Thymus (tissue), 14 donors: ENCODE measurements at places on chromosomes 12 and 14. TPM values are rescaled to one million over a fixed set of nuclear protein-coding genes. Genes with fewer than 3 reads are reported as not detected.

- DNase-seq = no peak
These were observed 40.2 kb downstream of the RIC8B start for GRCh38 chr12:106814714-106815113.

GRCh38 chr12:125267114-125267513, 201.9 kb downstream of the AACS start:
- DNase-seq = no peak

DNA sequence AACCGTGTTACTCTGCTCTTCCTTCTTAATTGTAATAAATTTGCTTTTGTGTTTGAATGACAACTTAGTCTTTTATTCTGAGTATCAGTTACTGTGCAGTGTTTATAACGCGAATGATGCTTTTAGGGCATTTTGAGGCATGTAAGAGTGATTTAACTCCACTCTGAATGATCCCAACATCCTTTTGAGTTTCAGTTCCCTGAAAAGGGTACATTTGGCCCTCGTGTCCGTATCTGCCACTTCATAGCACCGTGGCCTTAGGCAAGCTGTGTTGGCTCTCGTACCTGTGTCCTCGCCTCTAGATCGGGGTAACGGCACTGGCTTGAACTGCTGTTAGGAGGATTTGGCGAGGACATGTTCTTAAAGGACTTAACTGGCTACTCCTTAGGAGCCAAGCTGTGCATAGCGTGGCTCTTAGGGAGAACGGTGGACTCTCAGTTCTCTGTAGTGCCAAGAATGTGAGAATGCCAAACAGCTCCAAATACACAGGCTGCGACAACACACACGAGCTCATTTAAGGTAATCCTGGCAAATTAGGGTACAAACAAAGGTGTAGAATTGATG, 92.0 kb downstream of the PPP2R5C start:
- no peak for DNase-seq

DNA sequence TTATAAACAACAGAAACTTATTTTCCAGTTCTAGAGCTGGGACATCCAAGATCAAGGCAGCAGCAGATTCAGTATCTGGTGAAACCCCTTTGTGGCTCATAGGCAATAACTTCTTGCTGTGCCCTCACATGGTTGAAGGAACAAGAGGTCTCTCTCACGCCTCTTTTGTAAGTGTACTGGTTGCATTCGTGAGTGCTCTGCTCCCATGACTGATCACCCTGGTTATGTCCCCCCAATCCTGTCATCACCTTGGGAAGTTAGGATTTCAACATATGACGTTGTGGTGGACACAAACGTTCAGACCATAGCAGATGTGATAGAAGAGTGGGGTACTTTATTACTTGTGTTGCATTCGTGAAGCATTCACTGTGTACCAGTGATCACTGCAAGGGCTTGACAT, 184.0 kb downstream of the SRGAP1 start:
- DNase-seq = no peak

DNA sequence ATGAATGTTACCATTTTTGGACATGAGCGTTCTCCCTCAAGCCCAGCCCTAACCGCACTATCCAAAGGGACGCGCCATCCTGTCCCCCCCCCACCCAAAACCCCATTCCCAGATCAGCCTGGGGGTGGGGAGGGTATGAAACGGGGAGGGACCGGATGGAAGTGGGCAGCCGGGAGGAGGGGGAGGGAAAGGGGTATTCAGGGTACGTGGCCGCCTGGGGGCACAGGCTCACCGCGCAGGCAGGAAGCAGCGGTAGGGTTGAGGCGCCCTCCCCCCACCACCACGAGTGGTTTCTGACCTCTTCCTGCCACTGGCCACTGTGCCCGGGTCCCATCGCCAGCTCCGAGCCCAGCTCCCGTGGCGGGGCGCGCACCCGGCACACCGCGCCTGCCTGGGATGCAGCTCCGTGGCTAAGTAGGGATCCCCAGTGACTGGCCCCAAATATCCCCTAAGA, 1.4 kb downstream of the ACTN1 start:
- DNase-seq = no peak

- DNase-seq = peak; percentile 43
These were observed 41.6 kb downstream of the UBE3B start for GRCh38 chr12:109518820-109519665.

DNA sequence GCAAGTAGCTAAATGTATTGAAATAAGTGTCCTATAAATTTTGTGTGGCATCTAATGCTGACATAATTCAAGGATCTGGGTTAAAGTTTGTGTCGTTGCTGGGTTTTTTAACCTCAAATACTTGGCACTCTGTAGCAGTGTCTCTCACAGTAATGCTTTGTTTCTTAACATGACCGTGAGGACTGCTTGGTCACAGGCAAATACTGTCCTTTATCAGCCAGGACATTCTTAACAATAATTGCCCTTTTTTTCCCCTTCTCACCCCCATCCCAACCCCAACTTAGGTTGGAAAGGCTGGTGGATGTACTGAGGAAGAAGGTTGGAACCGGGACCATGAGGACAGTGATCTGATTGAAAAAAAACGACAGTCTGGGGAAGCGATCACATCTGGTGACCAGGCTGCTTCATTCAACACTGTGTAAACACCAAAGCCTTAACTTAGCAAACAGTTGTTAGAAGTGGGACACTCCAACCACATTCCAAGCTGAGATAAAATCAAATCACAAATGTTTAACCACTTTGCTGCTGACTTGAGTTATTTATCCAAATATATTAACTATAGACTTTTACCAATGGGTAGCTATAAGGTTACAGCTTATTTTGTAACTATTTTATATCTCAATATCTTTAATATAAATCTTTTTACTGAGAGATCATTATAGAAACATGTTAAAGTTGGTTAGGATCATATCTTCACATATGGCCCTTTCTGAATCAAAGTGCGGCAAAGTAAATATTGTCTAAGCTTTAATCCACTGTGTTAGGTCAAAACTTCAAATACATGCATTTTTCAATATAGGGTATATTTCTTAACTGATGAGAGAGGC, 48.2 kb downstream of the FOXA1 start:
- DNase-seq = no peak

GRCh38 chr12:51820526-51821439, 27.7 kb downstream of the FIGNL2 start:
- DNase-seq = peak; percentile 93

GRCh38 chr12:57521525-57522010, 1.1 kb upstream of the MBD6 start:
- DNase-seq = peak; percentile 33

DNA sequence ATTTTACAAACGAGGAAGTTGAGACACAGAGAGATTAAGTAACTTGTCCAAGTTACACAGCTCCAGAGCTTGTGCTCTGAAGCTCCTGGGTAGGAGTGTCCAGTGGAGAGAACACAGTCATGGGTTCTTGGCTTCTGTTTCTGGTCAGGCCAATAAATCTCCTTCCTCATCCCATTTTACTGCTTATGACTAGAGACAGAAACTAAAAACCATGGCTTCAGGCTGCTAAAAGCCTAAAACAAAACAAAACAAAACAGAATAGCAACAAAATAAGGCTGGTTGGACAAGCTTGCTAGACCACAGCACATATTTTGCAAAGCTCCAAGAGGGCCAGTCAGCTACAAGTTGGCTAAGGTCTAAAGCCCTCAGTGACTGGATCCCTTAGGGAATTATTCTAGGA, 49.8 kb downstream of the PTGER2 start:
- no peak for DNase-seq

DNA sequence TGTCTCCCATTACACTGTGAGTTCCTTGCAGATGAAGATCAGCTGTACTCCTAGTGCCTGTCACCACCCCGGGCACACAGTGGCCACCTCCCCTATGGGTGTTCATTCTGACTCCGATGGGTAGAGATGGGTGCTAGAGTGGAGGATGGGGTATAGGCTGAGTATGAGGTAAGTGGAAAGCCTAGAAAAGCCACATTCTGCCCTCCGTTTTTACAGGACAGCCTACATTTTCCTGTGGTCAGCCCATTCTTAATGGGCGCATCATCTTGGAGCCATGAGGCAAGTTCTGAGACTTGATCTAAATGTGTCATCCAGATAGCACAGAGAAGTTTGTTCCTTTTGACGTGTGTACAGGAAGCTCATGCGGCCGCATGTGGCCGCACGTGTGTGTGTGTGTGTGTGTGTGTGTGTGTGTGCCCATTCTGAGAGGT, 166.7 kb upstream of the HIF1A start:
- no peak for DNase-seq

DNA sequence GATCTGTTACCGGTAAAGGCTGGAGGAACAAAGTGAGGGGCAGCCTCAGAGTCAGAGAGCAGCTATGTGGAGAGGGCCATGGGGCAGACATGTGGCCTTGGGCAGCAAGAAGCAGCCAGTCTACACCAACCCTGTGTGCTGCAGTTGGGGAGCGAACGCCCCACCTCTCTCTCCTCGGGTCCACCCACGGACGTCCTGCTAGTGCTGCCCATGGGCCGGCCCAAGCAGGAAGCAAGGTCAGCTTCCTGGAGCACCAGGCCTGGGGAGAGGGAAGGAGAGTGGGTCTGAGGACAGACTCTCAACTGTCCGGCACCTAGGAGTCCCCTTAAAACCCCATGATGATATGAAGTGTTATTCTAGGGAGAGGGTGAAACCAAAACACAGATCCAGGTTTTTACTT, 254.8 kb upstream of the FKBP4 start:
- no peak for DNase-seq

DNA sequence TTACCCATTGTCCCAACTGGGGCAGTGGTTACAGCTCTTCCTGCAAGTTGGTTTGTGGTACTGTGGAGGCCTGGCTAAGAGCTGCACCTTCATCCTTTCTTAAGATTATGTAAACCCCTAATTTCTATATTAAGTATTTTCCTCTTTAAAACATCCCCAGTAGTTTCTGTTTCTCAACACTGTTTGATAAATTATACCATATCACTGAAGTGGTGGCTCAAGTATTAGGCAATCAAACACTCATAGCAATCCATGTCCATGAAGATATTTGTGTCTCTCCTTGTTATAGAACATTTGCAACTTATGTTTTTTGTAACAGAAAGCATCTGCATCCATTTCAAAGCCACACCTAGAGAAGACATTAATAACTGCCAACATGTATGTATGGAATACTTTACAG, 31.8 kb downstream of the ATXN3 start:
- no peak for DNase-seq

DNA sequence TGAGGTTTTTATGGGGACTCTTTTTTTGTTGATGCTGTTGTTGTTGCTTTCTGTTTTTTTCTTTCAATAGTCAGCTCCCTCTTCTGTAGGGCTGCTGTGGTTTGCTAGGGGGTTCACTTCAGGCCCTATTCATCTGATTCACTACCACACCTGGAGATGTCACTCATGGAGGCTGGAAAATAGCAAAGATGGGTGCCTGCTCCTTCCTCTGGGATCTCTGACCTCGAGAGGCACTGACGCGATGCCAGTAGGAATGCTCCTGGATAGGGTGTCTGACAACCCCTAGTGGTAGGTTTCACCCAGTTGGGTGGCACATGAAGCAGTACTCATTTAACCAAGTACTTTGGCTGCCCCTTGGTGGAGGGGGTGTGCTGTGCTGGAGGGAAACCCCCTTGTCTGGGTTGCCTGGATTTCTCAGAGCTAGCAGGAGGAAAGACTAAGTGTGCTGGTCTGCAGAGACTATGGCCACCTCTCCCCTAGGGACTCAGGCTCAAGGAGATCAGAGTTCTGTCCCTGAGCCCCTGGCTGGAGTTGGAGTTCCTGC, 745.5 kb downstream of the TMTC2 start:
- no peak for DNase-seq

DNA sequence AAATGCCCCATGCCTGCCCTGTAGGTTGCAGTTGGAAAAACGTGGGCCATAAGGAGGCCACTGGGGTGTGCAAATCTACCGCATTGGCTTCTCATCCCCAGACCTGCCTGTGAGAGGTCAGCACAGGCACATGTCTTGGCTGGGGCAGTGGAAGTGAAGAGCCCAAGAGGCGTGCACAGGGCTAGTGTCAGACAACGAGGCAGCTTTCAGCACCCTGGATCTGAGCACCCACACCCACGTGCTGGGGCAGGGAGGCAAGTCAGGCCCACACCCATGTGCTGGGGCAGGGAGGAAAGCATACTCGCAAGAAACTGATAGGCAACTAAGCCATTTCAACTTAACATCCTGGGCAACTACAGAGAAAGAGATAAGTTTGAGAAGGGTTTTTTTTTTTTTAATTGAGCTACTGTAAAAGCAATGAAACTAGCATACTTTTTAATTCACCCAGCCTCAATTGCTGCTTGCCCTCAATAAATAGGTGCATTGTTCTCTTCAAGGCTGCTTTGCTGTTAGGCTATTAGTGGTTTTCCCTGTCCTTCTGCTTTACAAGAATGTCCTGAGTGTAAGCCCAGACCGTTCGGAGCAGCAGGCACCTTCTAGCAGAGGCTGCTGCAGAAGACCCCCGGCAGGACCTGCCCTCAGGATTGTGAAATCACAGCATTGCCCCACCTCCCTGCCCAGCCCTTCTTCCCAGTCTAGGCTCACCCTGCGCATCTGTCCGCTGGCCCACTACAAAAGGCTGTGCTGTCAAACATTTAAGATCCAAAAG, 355.3 kb upstream of the FKBP4 start:
- DNase-seq = no peak

DNA sequence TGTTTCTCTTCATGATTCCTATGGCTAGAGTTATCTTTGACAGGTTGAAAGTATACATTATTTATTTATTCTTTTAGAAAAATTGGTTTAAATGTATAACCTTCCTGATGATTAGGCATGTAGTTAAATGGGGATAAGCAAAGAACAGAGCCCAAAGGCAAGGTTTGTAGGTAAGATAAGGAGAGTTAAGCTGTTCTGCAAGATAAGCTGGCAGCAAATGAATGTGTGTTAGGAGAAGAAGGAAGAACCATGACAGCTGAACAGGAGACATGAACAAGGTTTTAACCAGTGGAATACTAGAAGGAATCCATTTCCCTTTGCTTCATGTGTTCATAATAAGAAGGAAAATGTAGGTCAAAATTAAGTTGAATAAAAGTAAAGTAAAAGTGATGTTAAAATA, 1330.1 kb upstream of the USP15 start:
- no peak for DNase-seq

DNA sequence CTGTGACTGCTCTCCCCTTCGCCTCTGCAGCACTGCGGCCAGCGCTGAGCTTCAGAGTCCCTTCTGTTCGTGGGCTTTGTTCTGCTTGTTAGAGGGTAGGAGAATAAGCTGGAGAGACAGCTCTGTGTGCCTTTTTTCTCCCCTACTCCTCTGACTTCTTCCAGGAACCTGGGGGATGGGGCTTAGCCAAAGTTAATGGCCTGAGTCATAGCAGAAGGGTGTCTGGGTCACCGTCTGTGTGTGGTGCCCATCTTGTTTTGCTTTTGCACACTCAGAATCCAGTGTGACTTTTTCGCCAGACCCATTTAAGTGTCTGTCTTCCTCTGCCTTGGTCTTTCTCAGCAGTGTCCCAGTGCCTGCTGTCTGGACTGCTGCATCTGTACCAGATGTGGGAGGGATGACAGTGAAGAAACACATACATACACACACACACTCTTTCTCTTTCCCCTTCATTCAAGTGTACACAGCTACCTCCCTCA, 3.0 kb downstream of the KIF5A start:
- DNase-seq = no peak

- DNase-seq = no peak
These were observed 160.0 kb upstream of the FBXO33 start for GRCh38 chr14:39592116-39592789.

- DNase-seq = no peak
These were observed 277.4 kb downstream of the BCL11B start for GRCh38 chr14:98994561-98994960.

Gene OASL
- total RNA-seq = 6.3 TPM

Gene REM2
- 0.47 TPM for total RNA-seq

Gene CSRNP2
- 11.7 TPM for total RNA-seq

Gene ZNF385A
- total RNA-seq = 1.6 TPM

Gene SIX6
- under 0.01 TPM for total RNA-seq

Gene CLEC1B
- 0.19 TPM for total RNA-seq

Gene FANCM
- 10.5 TPM for total RNA-seq

Gene SPX
- total RNA-seq = 10.7 TPM
